ENCODE measurements at places on chromosomes 7 and 10. TPM values are rescaled to one million over a fixed set of nuclear protein-coding genes. Genes with fewer than 3 reads are reported as not detected.

The ITGA8 gene
- total RNA-seq, result not detected

The ATP6V0A4 gene
- total RNA-seq, result not detected

The TYW1B gene
- total RNA-seq, result 3.5 TPM

The LRMDA gene
- total RNA-seq, result not detected

The STYXL1 gene
- total RNA-seq, result 30.2 TPM

The IKZF1 gene
- total RNA-seq, result 486 TPM

The STRIP2 gene
- 21.0 TPM for total RNA-seq

The NEURL1 gene
- total RNA-seq, result 1.5 TPM

The RAB18 gene
- total RNA-seq, result 68.6 TPM

The CEP55 gene
- 73.1 TPM for total RNA-seq

All from T-helper 2 cell treated with Interferon-gamma antibody and Interleukin-4, amounts not matched to agents 100 ng/mL and 5 ng/mL, for 36 hours (primary cell).